ENCODE measurements at places on chromosomes 1 and 21. TPM values are rescaled to one million over a fixed set of nuclear protein-coding genes. Genes with fewer than 3 reads are reported as not detected.

DNA sequence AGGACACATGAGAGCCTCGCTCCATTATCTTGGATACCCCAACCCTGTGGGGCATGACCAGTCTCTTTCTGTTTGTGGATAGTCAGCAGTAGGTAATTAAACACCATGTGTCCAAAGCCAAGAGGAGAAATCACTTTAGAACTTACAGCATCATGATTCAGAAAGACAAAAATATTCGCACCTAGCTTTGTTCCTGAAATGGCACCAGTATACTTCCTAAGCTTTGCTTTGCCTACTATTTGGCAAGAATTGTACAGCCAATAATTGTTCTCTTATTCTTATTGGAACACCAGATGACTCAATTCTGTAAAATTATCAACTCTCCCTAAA is 24.2 kb downstream of the TNFRSF9 start:
- no peak for DNase-seq

- DNase-seq, result no peak
Observed at GRCh38 chr1:15948595-15949452, 27.1 kb downstream of the ZBTB17 start.

DNA sequence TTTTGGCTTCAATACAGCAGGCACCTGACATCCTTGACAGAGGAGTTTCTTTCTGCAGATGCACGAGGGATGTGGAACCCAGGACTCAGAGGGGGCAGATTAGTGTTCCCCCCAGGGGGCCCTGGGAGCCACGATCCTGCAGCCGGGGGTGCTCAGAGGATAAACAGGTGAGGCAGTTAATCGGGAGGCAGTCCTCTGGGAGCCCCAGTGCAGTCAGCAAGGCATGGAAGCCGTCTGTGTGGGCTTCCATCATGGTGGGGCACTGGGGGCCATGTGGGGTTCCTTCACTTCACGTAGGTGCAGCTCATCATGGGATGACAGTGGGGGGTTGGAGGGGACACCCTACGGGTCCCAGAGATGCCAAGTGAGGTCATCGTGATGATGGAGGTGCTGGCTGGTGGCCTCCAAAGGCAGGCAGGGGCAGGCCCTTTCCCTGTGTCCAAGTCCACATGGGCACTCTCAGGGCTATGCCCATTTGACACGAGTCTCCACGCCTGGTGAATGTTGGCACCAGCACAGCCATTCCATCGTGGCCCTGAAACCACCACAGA is 59.3 kb upstream of the ABCG1 start:
- no peak for DNase-seq

DNA sequence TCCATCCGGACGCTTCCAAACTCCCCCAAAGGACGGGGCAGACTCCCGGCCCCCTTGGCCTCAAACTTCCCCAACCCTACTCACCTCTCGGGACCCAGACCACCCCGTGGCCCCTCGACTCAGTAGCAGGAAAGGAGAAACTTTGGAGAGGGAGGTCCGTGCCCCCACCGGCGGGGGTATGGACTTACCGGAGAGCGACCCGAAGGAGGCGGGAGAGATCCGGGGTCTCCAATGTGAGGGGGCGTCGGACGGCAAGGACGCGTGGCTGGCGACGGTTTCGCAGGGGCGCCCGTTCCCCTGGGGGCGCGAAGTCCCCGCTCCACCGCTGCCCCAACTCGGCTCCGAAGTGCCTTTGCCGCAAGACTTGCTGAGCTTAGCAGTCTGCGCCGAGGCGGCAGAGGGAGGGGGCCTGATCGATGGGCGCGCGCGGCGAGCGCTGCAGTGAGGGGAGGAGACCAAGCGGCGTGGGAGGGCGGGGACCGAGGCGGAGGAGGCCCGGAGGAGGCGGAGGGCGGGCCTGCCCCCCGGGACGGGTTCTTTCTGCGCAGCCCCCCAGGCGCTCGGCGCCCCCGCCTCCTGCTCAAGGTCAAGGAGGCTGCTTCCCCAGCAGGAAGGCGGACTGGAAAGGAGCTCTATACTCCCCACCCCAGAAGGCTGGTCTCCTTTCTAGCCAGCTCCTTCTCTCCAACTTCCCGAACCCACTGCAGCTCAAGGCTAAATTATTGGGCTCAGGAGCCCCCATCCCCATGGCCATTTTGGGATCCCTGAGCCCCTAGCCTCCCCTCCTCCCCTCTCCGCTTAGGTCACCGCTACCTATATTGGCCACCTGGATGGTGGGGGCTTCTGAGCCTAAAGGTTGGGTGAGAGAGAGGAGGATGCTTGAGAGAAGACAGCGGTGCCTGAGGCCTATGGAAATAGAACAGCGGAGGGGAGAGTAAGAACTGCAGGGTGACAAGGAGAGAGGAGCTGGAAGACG is at the start of gene SYT2:
TSS of gene SYT2 (minus strand) at position 385 of the 976 bp plus-strand sequence. CDS start 104,682 bp downstream, outside the sequence.
- DNase-seq, result peak; percentile 44

GRCh38 chr1:206732992-206733391 is 37.6 kb upstream of the IL19 start:
- DNase-seq, result no peak

- DNase-seq, result no peak
Observed at GRCh38 chr1:207789792-207790787, 38.2 kb downstream of the CD46 start.

METTL13 gene
- total RNA-seq, result 16.1 TPM

OR1C1 gene
- not detected for total RNA-seq

GRCh38 chr1:50417946-50418599 is 5.2 kb downstream of the DMRTA2 start:
- DNase-seq, result no peak

DNA sequence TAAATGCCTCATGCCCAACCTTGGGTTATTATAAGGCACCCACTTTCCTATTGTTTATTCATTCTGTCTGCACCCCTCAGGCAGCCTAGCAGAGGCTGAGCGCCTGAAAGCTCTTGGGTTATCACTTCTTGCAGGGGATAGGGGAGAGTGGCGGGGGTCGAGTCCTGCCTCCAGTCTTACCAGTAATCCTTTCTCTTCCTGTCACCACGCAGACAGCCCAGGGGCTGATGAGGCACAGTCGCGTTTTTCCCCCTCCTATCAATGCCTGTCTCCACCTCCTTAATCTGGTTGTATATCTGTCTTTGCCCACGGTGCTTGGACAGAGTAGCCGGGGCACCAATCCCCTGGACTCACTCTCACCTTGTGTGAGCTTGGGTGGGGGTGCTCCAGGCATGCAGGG is 733.1 kb downstream of the MATN1 start:
- peak; percentile 16 for DNase-seq
